ENCODE measurements at places on chromosomes 16 and 17. TPM values are rescaled to one million over a fixed set of nuclear protein-coding genes. Genes with fewer than 3 reads are reported as not detected.

Gene RRN3
- total RNA-seq = 38.3 TPM

Gene PIK3R5
- total RNA-seq = not detected

Gene SYNRG
- 21.5 TPM for total RNA-seq

Gene KRTAP9-4
- total RNA-seq = not detected

Gene SPIRE2
- total RNA-seq = 3.8 TPM

Gene TNFRSF17
- total RNA-seq = not detected

DNA sequence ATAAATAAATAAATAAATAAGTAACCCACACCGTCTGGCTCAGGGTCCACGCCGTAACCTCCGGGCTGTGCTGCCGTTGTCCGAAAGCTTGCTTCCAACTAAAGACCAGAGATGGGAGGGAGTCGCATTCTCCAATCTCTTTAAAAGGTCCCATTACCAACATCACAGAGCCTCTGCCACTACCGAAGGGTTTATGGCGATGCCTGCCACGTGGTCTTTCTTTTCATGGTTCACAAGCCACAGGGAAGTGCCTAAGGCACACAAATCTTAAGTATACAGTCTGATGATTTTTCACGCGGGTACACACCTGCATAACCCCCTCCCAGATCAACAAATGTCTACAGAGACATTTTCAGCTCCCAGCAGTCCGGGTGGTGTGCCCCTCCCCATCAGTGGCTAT lies 1.4 kb downstream of the COTL1 start:
- peak; percentile 37 for DNase-seq

GRCh38 chr16:11560701-11561453 lies 25.8 kb downstream of the LITAF start:
- DNase-seq = peak; percentile 54

- no peak for DNase-seq
These were observed 4.2 kb downstream of the CLCN7 start for GRCh38 chr16:1470481-1471251.

DNA sequence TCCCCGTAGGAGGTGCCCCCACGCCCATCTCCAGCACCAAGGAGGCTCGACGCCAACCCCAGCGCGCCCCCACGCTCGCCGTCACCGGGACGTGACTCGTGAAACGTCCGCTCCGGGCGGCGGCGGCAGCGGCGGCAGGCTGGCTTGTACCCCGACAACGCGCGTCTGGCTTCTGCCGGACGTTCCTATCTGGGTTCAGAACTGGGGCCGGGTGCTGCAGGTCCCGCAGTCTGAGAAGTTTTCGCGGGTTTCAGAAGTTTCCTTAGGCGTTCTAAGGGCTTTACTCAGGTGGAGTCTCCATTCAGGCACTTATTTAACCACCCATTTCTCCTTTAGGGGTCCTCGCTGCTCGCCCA lies 672 bp upstream of the ALKBH5 start:
- DNase-seq = no peak

DNA sequence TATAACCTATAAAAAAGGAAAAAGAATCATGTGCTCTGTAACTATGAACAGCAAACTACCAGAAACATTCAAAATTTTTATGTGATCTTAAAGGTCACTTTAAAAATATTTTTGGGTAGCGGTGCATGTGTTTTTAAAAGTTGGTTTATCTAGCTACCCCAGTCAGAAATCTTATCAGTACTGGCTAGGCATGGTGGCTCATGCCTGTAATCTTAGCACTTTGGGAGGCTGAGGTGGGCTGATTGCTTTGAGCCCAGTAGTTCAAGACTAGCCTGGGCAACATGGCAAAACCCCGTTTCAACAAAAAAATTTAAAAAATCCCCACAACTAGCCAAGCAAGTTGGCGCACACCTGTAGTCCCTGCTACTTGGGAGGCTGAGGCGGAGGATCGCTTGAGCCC lies 3.7 kb downstream of the CAPNS2 start:
- DNase-seq = no peak

- DNase-seq = no peak
These were observed 13.0 kb downstream of the MGRN1 start for GRCh38 chr16:4637501-4638166.

- peak; percentile 67 for DNase-seq
These were observed 268.1 kb downstream of the SOX9 start for GRCh38 chr17:72388765-72389473.

- DNase-seq = peak; percentile 8
These were observed at the start of gene GAS7 for GRCh38 chr17:10198509-10199249. Gene GAS7 (minus strand): TSS chr17:10198606.

DNA sequence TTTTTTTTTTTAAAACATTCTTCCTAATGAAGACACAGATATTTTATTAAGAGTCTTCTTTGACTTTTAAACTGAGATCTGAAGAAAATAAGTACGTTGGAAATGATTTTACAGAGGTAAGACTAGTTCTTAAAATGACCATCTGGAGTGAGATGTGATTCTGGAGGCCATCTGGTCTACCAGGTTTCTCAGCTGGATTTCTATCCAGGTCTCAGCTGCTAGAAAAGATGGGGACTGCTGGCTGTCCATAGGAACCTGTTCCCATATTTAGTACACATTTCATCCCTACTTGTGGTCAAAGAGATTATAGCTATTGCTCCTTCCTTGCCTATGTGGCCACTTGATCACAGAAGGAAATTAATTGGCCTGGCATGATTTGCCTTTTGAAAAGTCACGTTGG lies 12.2 kb downstream of the PMFBP1 start:
- DNase-seq = no peak

DNA sequence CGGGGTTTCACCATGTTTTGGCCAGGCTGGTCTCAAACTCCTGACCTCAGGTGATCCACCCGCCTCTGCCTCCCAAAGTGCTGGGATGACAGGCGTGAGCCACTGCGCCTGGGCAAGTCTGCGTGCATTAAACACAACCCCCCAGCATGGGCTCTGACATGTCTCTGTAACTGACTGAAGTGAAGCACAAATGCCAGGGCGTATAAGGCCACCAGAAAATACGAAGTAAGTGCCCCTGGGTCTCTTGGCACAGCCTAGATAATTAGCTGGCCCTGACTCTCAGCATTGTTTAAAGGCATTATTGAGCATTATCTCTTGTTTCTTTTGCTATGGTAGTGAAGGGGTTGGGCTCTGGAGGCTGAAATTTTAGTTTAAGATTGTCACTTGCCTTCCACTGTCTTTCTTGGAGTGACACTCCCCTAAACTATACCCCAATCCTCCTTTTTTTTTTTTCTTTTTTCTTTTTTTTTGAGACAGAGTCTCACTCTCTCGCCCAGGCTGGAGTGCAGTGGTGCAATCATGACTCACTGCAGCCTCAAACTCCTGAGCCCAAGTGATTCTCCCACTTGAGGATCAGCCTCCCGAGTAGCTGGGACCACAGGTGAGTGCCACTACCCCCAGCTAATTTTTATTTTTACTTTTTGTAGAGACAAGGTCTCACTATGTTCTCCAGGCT lies 8.2 kb upstream of the SEC14L1 start:
- no peak for DNase-seq
